Epithelial cell of esophagus (primary cell): ENCODE measurements at places on chromosomes 7 and 10.

DNA sequence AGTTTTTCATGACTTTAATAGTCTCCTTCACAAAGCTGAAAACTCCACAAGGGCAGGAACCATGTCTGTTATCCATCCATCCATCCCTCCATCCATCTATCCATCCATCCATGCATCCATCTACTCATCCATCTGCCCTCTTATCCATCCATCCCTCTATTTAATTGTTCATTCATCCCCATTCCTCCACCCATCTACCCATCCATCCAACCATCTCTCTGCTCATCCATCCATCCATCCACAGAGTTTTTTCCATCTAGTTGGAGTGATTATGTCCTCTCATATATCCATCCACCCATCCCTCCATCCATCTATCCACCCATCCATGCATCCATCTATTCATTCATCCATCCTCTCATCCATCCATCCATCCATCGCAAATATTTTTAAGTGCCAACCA, 237.9 kb downstream of the EMX2 start:
- DNase-seq = no peak

DNA sequence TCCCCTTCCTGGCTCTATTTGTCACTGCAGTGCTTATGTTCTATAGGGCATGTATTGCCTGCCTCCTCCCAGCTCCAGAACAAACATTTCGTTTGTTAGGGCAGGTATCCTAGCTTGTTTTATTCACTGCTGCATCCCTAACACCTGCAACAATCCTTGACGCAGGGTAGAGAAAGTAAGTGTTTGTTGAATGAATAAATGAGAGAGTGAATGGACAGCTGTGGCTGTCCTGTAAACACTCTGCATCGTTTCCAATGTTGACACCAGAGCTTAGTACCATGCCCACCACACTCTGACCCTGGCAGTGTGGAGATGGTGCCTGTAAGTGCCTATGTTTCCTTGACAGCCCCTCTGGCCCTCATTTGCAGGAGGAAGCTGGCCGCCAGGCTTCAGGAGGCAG, 21.0 kb downstream of the MYH16 start:
- no peak for DNase-seq

DNA sequence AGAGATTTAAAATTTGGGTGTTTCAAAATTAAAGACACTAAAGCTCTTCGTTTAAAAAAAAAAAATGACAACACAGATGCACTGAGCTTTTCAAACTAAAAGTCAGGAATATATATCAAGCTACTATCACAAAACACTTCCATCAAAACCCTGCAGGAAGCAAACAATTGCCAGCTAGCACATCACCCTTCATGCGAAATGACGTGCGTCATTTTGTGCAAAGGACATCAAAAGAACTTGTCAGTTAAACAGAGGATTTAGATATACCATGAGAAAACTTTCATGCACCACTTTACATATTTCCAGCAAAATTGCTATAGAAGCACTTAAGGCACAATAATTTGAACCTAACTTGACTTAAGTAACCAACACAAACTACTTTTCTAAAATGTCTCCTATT, 264.7 kb downstream of the GRM8 start:
- no peak for DNase-seq

GRCh38 chr7:11642276-11642675, 189.7 kb downstream of the THSD7A start:
- no peak for DNase-seq

GRCh38 chr10:108836362-108836761, 1086.9 kb downstream of the XPNPEP1 start:
- DNase-seq = no peak

DNA sequence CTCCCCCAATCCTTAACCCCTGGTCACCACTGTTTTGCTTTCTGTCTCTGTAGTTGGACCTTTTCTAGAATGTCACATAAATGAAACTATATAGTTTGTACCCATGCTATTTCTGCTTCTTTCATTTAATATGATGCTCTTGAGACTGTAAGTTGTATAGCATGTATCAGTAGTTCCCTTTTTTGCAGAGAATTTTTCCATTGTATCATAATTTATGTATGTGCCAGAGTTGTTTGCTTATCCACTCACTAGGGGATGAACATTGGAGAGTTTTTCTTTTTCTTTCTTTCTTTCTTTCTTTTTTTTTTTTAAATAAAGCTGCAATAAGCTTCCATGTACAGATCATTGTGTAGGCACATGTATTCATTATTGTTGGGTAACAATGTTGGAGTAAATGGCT, 544.8 kb downstream of the CNTNAP2 start:
- DNase-seq = no peak

DNA sequence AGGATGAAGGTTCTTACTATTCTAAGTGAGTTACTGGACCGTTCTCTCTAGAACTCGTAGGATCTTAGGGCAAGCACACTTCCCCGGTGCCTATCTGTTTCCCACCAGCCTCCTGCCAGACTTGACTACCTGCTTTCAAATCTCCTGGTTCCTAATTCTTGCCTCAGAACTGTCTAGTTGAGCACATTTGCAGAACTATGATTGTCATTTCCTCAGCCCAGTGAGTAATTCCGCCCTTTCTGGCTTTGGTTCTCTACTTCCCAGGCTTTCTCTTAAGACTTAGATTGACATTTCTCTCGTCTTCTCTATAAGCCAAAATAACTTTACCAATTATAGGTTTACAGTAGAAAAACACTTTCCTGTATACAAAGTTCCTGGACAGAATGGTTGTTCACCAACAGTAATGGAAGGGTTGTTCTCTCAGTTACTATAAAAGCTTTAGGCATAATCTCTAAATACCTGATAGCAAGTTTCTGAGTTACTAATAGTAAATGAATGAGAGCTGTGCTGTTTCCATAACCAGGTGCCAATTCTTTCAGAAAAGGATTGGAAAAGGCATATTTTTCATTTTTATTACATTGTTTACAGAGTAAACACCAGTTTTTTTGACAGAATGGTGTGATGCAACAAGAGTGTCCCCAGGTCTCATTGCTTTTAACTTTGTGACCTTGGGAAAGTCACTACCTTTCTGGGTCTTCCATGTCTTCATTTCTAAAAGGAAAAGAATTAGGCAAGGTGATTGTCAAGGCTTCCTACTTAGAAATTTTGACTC, 41.1 kb downstream of the PLEKHA8 start:
- DNase-seq = peak; percentile 16

GRCh38 chr10:77643795-77644468, 6.3 kb upstream of the KCNMA1 start:
- DNase-seq = peak; percentile 69

- no peak for DNase-seq
These were observed 22.4 kb upstream of the C10orf71 start for GRCh38 chr10:49276596-49276995.

- DNase-seq = peak; percentile 79
These were observed 97.7 kb upstream of the EFCAB10 start for GRCh38 chr7:105678811-105679495.

GRCh38 chr10:25582961-25583360, 351.1 kb upstream of the MYO3A start:
- DNase-seq = no peak

- DNase-seq = no peak
These were observed 32.9 kb downstream of the HOXA1 start for GRCh38 chr7:27062946-27063345.

DNA sequence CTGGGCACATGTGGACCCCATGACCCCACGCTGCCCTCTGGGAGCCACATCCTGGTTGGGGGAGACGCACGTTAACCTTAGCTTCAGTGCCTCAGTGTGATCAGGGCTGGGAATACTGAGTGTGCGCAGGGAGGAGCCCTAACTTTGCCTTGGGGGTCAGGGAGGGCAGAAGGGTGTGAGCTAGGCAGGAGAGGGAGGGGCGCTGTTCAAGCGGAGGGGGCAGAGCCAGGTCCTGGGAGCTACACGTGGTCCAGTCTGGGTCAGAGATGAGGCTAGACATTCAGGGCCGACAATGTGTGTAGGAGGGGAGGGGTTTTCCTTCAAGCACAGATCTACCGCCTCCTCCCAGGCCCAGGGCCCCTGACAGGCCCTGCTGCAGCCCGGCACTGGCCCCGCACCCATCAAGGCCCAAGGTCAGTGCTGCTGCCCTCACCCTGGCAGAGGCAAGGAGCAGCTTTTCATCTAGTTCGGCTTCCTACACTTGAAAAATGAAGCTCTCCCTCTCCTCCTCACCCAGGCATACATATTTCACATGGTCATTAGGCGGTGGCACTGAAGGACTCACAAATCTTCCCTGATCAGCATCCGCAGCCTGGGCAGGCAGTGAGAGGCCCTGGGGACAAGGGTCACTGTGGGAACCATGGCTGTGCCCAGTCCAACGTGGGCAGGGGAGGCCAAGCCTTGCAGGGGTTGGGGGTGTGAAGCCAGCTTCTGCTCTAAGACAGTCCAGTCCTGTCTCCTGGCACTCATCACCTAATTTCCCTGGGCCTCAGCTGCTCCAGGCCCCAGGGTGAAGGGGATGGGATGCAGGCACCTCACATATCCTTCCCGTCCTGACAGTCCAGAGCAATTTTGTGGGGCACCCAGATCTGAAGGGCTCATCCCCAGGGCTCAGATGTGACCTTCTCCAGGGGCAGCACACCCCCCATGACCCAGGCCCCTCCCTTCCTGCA, 47.3 kb downstream of the C10orf105 start:
- no peak for DNase-seq

DNA sequence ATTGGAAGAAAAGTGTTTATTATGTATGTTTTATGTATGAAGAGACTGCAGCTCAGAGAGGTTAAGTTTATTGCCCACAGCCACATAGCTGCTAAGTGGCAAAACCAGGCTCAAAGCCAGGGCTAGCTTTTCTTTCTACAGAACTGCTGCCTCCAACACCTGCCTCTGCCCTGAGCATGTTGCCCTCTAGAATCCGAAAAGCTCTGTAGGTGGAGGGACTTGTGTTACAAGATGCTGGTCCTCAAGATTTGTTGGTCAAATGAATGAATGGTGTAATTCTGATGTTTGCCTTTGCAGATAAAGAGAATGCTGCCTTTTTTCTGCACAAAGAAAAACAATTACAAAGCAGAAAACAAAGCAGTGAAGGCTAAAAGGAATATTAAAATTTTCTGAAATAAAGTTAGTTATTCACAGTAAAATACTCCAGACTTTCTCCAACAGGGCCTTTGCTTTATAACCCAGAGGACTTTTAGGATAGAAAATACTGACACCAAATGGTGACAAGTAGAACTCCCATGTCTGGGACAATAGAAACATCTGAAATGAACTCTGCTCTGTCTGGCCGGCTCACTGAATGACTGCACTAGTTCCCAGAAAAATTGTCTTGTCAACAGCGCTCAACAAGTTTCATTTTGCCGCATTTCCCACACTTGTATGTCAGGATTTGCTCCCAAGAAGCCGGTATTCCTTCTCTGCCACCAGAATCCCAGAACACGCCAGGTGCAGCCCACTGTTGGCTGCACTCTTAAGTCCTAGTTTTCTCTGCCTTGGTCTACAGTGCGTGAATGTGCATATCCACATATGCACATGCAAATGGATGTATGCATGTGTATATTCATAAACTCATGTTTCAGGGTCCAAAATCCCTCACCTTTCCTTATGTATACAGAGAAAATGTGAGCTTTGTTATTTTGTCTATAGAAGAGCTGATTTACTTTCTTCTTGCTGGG, 11.0 kb upstream of the DNTT start:
- DNase-seq = peak; percentile 68

GRCh38 chr7:157540020-157540419, 203.2 kb downstream of the DNAJB6 start:
- DNase-seq = no peak

DNA sequence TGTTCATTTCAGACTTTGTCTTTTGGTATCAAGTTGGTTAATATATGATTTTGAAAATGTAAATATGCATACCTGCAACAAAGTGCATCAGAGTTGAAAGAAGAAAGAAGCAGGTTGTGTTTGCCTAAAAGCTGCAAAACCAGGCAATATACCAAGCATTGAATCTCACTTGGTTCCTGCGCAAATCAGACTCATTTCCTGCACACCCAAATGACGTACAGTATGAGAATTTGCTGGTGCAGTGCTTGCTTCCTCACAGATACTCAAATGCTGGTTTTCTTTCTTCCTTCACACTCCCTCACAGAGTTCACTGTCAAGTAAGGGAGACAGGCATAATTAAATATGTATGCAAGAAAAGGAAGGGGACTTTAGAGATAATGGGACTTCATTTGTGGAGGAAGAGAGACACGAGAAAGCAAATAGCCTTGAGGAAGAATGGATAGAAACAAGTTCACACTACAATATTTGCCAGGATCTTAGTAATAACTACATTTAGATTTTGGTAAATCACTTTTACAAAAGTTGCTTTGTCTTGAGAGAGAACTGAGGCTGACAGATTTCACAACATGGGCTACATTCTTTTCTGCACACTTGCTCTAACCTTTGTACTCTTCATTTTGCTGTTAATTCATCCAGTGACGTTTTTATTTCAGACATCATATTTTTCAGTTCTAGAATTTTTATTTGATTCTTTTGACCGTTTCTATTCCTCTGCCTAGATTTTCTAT, 56.9 kb upstream of the AOAH start:
- DNase-seq = peak; percentile 7

GRCh38 chr7:44136731-44137130, 4.4 kb downstream of the MYL7 start:
- DNase-seq = no peak

GRCh38 chr10:5553400-5554170, 28.8 kb downstream of the CALML3 start:
- no peak for DNase-seq

GRCh38 chr7:13286916-13287315, 599.5 kb downstream of the ARL4A start:
- no peak for DNase-seq

- DNase-seq = no peak
These were observed 49.4 kb upstream of the DPYSL4 start for GRCh38 chr10:132137111-132138072.

- DNase-seq = no peak
These were observed 631.5 kb upstream of the NRP1 start for GRCh38 chr10:33965795-33966581.

DNA sequence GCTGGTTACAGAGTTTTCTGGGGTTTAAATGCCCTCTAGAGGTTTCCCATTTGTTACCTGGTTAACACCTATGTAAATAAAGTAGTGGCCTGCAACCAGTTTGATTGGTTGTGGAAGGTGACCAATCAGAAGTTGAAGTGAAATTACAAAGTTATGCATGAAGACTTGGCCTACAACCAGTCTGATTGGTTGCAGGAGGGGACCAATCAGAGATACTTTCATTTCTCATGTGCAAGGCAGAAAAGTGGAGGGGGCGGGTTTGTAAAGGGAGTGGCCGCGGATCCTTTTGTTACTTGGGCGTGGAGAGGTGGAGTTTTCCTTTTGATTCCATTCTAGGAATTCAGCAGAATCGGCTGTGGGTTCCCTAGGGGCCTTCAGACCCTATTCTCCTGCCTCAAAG, 80.8 kb downstream of the SEC23IP start:
- DNase-seq = peak; percentile 4

DNA sequence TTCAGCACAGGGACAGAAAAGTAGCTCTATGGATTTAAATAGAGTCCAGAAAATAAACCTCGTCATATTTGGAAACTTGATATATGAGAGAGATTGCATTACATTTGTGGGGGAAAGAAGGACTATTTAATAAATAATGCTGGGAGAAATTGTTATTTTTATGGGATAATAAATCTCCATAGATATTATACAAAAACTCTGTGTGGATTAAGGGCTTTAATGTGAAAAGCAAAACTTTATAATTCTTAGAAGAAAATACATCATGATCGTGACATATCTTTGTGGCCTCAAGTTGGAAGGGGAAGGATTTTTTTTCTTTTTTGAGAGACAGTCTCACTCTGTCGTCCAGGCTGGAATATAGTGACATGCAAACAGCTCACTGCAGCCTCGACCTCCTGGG, 95.0 kb upstream of the LEP start:
- no peak for DNase-seq
